Fibroblast of upper back skin (primary cell): ENCODE measurements at places on chromosomes 1 and 21.

GRCh38 chr21:17780539-17780938 lies 38.6 kb downstream of the C21orf91 start:
- no peak for DNase-seq

DNA sequence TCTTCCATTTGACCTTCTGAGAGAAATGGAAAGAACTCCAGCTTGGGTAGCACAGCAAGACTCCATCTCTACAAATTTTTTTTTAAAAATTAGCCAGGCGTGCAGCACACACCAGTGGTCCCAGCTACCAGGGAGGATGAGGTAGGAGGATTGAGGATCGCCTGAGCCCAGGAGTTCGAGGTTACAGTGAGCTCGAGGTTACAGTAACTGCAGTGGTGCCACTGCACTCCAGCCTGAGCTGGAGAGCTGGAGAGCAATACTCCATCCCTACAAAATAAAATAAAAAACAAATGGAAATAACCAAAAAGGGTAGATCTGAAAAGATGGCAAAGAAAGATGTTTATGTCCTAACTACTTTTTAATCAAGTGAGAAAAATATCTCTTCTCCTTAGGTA lies 14.5 kb downstream of the POGZ start:
- no peak for DNase-seq

DNA sequence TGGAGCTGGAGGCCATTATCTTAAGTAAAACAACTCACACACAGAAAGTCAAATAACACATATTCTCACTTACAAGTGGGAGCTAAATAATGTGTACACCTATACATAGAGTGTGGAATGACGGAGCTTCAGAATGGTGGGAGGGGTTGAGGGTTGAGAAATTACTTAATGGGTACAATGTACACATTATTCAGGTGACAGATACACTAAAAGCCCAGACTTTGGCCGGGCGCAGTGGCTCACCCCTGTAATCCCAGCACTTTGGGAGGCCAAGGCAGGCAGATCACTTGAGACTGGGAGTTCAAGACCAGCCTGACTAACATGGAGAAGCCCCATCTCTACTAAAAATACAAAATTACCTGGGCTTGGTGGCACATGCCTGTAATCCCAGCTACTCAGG lies 24.9 kb upstream of the LRIG2 start:
- DNase-seq = no peak

DNA sequence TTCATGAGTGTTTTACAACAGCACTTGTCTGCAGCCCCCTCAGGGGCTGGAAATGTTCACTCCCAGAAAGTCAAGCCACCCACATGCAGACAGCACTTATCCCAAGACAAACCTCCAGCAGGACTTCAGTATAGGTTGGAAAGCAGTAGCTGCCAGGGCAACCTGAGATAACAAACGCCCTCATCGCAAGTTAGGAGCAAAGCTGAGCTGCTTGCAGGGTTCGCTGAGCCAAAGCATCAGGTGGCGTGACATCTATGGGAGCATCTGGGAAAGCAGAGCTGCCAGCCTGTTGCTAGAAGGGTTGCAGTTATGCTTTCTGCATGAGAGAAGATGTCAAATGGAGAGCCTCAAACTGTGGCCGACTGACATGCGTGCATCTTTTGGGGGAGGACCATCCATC lies 4.2 kb upstream of the STXBP3 start:
- DNase-seq = no peak

- DNase-seq = no peak
Measured at GRCh38 chr1:89121641-89122040, 4.3 kb downstream of the GBP2 start.

GRCh38 chr1:31241321-31241720 lies 1.6 kb upstream of the NKAIN1 start:
- no peak for DNase-seq
